Testis (tissue), 5 donors: ENCODE measurements at places on chromosomes 16 and 17.

DNA sequence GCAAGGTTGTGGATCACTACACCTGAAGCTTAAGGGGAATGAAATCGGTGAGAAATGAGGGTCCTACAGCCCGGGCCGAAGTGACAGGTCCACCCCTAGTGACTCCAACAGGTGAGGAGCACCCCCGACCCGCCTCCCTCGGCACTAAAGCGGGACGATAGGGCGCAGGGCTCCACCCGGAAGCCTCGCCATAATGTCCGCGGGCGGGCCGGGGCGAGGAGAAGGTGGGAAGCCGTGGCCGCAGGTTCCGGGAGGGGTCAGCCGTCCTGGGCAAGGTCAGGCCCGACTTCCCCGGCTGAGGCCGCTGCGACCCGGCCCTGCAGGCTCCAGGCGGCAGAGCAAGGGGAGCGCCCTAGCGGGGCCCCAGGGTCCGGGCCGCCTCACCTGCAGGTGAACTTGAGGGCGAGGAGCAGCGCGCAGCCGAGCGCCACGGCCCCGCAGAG is 543 bp downstream of the TXNDC11 start:
- DNase-seq, result peak; percentile 37

GRCh38 chr17:7328840-7329373 is at the start of gene NEURL4:
Gene NEURL4 (minus strand): TSS chr17:7329335. CDS start chr17:7329312, 23 bp downstream.
- peak; percentile 53 for DNase-seq

DNA sequence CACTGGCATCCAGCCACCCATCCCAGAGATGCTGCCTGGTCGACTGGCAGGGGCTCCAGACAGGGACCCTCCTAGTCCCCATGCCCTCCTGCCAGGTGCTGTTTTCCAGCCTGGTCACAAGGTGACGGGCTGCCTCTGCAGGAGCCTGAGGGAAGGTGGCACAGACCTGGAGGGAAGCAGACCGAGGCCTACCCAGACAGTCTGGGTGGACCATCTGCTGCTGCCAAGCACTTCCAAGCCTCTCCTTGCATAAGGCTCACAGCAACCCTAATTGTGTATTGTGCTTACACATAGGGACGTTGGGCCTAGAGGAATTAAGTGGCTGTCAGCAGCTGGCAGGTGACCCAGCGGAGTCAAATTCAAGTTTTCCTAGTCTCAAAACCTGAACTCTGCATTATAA is 90.1 kb upstream of the KCNJ18 start:
- no peak for DNase-seq

GRCh38 chr16:49495596-49496355 is 122.2 kb downstream of the C16orf78 start:
- no peak for DNase-seq

DNA sequence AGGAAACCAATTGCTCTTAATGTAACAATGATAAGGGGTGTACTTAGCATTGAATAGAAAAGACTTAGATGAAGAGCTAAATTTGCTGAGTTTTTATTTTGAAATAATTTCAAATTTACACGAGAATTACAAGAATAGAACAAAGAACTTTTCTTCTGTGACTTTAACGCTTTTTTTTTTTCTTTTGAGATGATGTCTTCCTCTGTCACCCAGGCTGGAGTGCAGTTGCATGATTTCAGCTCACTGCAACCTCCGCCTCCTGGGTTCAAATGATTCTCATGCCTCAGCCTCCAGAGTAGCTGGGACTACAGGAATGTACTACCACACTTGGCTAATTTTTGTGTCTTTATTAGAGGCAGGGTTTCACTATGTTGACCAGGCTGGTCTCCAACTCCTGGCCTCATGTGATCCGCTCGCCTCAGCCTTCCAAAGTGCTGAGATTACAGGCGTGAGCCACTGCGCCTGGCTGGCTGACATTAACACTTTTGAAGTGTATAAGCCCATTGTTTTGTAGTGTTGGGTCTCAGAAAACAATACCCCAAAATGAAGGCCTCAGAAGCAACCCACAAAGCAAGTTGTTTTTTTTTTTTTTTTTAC is 2.1 kb downstream of the TEN1 start:
- no peak for DNase-seq

DNA sequence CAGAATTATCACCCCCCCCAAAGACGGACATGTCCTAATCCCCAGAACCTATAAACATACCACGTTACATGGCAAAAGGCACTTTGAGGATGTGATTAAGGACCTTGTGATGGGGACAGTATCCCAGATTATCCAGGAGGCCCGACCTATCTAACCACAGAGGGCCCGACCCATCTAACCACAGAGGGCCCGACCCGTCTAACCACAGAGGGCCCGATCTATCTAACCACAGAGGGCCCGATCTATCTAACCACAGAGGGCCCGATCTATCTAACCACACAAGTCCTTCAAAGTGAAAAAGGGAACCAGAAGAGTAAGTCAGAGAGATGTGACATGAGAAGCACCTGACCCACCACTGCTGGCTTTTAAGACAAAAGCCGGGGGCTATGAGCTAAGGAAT is 56.8 kb downstream of the ANKFY1 start:
- no peak for DNase-seq

GRCh38 chr17:62888148-62888547 is 77.9 kb upstream of the TANC2 start:
- DNase-seq, result no peak

- no peak for DNase-seq
Measured at GRCh38 chr17:63171428-63172393, 205.7 kb downstream of the TANC2 start.

DNA sequence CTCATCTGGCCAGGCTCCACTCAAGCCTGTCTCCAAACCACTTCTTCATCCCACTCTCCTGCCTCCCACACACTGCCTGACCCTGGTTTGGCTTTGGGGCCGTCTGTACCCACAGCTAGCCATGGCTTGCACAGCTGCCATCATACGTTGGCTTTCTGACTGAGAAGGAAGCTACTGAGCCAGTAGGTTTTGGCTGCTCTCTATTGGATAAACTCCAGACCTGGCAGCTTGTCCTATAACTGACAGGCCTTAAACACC is 3.9 kb downstream of the MIF4GD start:
- DNase-seq, result no peak

- DNase-seq, result no peak
Measured at GRCh38 chr16:50335196-50335958, 33.4 kb downstream of the BRD7 start.

DNA sequence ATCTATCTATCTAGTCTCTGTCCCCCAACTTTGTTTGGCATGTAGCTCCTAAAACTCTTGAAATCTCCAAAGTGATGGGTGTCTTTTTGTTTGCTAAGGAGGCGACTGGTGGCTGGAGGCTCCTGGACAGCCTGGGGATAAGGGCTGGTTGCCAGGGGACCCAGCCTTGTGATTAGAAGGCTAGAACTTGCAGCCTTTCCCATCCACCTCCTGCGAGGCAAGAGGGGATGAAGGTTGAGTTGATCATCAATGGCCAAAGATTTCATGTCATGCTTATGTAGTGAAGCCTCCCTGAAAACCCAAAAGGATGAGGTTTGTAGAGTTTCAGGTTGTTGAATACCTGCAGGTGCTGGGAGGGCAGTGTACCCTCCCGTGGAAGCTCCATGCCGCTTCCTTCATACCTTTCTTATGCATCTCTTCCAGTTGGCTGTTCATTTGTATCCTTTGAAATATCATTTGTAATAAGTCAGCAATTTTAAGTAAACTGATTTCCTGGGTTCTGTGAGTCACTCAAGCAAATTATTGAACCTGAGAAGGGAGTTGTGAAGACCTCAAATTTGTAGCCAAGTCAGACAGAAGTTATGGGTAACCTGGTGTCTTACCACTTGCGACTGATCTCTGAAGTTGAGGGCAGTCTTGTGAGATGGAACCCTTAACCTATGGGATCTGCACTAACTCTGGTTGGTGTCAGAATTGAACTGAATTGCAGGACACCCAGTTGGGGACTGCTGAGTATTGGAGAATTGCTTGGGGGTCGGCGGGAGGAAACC is 202.4 kb downstream of the SEC14L1 start:
- peak; percentile 5 for DNase-seq

DNA sequence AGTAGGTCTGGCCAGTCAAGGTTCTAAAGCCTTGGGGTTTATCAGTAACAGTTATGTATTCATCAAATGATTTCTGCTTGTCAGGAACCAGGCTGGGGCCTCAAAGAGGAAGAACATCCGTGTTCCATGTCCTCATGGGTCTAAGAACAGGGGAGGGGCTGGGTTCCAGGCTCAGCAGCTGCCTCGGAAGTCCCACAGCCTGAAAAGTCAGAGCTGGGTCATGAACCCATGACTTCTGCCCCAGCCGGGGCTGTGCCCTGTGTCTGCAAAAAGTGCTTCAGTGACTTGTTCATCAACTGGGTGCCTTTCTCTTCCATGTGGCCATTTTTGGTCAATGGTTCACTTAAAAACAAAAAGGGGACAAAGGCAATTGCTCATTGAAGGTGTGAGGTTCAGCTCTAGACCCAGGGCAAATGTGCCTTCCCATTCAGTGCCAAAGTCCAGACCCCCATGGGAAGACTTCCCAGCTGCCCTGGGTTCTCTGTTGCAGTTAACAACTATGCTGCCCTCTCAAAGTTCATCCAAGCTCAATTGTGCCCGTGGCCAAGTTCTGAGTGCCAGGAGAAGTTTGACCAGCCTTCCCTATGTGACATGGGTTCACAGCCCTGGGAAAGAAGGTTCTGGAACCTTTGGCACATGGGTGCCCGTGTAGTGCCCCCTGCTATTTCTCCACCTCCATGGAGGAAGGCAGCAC is 18.5 kb downstream of the TBKBP1 start:
- no peak for DNase-seq

DNA sequence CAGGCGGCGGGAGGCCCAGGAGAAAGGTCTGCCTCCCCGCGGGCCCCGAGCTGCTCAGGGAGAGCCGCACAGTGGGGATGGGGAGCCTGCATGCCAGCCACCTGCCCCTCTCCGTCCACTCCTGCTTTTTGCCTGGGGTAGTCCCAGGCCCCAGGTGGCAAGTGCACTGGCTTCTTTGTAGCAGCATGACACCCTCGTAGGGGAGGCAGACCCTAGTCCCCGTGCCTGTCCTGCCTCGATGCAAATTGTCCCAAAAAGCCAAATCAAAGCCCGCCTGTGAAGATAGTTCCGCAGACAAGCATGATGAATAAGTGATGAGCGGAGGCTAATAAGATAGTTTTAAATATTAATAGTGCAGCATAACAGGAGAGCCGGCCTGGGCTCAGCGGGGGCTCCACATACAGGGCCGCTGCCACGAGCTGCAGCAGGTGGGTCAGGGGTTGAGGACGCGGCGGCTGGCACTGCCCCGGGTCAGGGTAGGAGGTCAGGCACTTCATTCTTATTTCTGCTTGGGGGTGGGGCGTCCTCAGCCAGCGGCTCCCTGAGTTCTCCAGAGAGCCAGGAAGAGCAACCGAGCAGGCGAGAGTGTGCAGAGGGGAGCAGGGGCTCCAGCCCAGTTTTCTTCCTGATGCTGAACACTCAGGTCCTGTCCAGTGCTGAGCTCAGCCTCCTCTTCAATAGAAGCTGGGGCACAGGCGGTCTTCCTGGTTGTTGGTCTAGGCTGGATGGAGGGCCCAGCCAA is 26.8 kb downstream of the GINS2 start:
- no peak for DNase-seq

GRCh38 chr17:38741921-38742410 is 6.2 kb downstream of the PCGF2 start:
- no peak for DNase-seq

DNA sequence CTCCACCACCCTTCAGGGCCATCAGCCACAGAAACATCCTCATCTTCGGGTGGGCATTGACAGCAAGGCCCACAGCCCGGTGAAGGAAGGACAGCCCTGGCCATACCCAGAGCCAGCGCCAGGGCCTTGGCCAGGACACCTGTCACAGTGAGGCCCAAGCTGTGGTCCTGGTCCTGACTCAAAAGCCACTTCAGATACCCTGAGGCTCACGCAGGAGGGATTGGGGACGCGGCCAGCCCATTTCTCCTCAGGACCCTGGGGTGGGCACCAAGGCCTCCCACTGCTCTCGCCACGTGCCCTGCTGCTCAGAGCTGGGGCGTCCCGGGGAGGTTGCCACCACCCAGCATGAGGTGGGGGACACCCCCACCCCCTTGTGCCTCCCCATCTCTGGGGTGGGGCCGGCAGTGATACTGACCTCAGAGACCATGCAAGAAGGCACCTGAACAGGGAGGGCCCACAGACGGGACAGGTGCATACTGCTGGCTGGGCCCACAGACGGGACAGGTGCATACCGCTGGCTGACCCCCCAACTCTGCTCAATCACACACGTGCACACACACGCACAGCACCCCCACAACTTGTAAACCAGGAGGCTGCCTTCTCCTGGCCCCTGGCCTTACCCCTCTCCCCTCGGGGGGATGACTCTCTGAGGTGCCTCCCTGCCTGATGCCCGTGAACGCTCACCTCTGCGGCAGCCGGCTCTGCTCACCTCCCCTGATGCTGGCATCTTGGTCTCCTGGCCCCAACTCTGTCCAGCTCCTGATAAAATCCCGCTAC is 14.2 kb downstream of the SLC7A5 start:
- DNase-seq, result no peak

GRCh38 chr17:17712268-17712924 is 31.1 kb downstream of the RAI1 start:
- DNase-seq, result no peak

DNA sequence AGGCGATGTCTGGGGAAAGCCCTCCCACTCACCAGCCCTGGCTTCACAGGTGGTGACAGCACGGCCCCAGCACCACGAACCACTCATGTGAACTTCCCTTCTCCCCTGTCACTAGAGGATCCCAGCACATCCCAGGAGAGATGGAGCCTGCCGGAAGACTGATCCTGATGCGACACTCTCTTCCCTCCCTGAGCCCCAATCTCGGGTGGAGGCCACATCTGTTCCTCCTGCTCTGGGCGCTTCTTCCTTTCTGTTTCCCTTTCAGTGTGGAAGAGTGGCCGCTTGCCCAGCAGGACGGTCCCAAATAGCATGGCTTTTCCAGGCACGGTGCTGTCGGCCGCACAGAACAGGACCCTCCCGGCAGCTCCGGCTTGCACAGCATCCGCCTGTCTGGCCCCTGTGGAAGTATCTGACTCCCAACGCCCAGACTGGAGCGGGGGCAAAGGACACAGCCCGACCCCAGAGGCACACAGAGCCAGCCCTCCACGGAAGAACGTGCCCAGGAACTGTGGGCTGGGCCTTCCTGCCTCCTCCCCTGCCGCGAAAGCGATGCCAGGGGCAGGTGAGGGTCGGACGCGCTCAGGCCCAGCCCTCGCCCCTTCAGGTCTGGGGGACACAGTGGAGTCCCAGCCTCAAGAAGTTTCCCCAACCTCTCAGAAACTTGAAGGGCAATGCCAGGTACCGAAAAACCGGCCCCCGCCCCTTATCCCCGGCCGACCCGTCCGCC is 37.6 kb downstream of the CBFA2T3 start:
- DNase-seq, result no peak

GRCh38 chr17:48187872-48188608 is 80.5 kb downstream of the SNX11 start:
- DNase-seq, result no peak
